ENCODE measurements at places on chromosomes 7 and 10. TPM values are rescaled to one million over a fixed set of nuclear protein-coding genes. Genes with fewer than 3 reads are reported as not detected.

UBE2H gene
- 71.6 TPM for total RNA-seq

TCF7L2 gene
- total RNA-seq, result 8.8 TPM

TECTB gene
- total RNA-seq, result not detected

TRIM50 gene
- total RNA-seq, result not detected

CYP2C8 gene
- total RNA-seq, result not detected

ZNF425 gene
- total RNA-seq, result 4.3 TPM
